ENCODE measurements at places on chromosomes 13 and 19.
A peak's percentile ranks its signal among the peaks of the same experiment; 100 is the strongest.

DNA sequence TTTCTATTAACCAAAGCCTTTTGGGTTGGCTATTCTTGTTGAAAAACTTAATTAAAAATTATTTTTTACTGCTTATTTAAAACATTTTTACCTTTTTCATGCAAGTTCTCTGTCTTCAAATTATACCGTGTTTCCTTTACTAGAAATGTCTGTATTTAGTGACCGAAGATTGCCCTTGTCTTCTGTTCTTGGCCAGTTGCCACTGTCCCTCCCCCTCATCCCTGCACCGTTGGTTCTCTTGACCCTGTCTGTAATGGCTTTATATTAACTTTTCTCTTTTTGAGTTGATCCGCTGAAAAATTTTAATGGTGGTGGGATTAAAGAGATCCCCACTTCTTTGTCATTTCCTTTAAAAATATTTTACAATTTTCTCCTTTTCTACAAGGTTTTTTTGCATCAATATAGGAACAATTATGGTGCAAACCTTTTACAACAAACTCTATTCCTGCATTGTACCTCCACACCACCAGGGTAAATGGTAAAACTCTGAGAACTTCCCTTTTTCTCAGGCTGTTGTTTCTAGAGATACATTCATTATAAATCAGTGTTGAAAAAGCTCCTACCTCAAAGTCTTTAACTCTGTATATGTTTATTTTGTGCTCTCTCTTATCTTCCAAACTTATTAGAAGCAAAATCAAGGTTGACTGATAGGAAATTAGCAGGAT, 12.9 kb upstream of the RNF113B start:
- DNase-seq = no peak

GRCh38 chr19:38285567-38285966, 18.5 kb upstream of the C19orf33 start:
- DNase-seq = no peak

GRCh38 chr13:79917628-79918027, 423.3 kb downstream of the SPRY2 start:
- no peak for DNase-seq

DNA sequence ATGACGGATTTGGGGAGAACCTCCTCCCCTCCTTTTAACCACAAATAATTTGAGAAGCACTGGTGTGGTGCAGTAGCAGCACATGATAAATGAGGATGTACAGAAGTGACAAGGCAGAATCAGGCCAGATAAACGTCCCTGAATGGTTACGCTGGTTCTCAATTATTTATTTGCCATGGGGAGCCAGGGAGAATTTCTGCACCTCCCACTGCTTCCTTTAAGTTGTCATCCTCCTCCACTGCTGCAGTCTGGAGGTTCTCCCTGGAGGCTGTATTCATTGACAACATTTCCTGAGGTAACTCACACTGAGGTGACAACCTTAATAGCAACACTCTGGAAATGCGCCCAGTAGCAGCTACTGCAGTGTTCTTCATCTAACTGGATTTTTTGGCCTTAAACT, 308.9 kb upstream of the SLITRK1 start:
- no peak for DNase-seq

DNA sequence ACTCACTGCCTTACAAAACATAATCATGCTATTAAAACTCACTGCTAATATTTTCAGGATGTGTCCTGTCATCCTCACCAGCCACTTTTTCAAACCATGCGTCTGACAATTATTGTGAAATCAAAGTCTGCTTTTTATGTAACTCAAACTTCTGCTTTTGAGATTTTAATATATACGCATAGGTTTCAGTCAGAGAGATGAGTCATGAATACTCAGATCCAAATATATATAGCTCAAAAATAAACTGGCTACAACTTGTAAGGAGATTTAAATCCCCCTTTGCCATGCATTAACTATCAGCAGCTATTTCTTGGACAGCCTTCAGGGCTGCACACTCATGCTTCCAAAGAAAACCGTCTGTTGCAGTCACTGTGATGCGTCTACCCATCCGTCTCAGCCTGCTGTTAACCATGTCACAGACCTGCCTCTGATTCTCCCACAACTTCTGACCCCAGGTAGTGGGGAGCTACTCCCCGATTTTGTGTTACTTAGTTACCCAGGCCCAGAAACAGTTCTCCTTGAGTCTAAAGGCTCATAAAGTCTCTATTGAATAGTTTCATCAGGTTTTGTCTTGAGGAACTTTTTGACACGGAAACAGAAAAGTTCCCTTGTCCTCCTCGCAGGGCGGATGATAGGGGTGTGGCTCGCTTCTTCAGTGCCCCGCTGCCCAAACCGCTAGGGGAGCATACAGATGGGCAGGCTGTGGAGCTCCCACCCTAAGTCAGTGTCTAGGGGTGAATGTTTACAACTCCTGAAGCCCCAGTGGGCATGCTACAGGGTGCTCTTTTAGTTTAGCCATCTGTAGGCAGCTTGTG, 33.8 kb upstream of the SGCG start:
- no peak for DNase-seq

DNA sequence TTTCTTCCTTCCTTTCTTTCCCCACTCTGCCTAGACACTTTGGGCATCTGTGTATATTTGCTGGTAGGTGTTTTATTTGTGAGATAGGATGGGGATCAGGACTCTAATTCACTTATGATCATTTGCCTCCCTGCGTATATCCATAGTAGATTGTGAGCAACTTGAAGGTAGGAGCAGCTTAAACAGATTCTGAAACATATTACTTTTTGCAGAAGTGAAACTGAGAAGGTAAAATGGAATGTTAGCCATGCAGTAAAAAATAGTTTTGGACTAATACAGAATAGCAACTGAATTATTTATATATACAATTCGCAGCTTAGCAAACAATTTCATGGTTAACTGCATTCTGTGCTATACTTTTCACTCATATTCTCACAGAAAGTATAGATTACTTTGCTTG, 38.7 kb downstream of the RNF6 start:
- DNase-seq = no peak

DNA sequence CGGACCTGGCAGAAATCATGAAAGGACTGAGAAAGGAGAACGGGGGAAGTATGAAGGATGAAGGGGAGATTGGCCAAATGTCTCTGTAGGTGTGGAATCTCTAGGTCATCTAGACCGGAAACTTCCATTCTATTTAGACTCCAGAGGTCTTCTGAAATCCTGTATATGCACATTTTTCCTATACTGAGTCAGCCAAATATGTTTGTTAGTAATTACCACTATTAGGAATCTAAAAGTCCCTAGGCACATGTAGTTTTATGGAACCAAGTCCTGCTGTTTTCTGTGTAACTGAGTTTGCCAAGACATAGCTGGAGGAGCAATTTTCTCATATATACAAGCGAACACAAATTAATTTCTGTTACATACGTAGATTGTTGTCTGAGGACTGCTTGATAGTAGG, 498.1 kb downstream of the GPC5 start:
- DNase-seq = no peak

DNA sequence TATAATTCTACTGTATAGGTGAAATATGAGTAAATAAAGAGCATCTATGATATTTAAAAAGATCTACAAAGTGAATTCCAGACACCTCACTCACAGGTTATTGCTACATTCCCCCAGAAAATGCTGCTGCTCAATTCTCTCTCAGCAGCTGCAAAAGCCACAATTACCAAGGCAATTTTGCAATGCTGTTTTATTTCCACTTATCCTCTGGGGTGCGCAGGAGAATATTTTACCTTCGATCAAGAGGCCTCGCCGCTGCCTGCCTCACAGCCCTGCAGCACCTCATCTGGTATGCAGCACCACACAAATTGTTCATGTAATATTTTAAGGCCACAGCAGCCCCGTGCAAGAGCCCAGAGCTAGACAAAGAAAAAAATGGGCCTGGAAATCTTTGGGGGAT, 333.2 kb downstream of the DNAJC15 start:
- DNase-seq = no peak

DNA sequence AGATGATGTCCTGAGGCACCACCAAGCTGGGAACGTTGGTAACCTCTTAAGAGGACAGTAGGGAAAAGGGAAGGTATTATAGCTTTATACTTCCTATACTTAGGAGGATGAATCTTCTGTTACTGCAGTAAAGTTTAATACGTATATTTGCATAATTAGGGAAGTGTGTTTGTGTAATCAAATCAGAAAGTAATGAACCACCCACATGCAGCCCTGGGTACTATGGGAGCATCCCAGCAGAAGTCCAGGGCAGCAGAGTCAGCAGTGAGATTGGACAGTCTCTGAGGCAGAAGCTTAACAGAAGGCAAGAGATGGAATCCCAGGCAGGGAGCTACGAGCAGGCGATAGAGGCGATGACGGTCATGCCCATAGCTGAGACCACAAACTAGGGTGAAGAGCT, 12.5 kb downstream of the SAFB start:
- peak; percentile 12 for DNase-seq

DNA sequence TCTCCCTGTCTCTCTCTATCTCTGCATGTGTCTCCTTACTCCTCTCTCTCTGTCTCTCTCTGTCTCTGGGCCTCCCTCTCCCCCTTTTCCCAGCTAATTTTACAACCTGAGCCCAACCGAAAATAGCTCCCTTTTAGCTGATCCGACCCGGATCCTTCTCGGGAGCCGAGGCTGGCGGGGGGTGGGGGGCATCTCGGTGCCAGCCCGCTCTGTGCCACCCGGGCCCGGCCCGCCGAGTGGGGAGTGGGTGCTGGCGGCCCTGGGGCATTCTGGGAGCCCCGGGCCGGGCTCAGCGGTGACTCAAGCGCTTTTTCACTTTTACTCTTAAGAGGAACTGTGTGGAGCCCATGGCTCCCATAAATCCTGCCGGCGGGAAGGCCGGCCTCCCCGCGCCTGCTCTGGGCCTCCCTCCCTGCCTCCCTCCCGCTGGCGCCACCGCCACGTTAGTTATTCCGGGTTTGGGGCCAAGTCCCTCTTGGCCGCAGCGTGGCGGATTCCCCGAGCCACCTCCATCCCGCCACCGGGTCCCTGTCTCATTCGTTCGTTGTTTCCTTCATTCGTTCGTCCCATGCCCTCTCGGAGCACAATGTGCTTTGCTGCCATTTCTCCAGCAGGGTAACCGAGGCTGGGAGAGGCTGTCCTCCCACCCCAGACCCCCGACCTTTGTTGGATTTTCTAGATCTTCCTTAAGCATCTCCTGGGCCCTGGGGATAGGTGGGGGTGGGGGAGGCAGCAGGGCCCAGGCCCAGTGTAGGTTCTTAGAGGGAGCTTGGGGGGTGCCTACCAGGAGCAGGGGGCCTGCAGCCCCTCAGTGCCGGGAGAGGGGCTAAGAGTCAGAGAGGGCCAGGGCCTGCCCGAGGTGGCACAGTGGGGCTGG, 3.2 kb downstream of the NFIC start:
- DNase-seq = peak; percentile 72

GRCh38 chr13:108220041-108220440, 1.8 kb downstream of the ABHD13 start:
- no peak for DNase-seq

GRCh38 chr19:39133431-39134270, 8.1 kb downstream of the PAK4 start:
- DNase-seq = no peak

DNA sequence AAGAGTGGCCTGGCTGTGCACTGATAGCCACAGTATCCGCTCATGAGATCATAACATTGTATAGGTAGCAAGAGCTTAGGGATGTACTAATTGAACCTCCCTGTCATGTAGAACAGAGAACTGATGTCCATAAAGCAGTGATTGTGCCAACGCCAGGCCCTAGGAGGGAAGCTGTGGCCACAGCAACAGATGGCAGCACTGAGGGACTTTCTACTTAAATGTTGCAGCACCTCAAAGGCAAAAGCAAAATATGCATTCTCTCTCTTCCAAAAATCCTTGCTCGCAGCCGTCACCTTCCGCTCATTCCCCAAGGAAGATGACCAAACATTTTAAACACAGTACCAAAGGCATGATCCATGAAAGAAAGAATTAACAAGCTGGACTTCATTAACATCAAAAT, 32.3 kb downstream of the COL4A1 start:
- DNase-seq = no peak

GRCh38 chr19:49875857-49876421, 1.2 kb downstream of the AKT1S1 start:
- peak; percentile 76 for DNase-seq

- no peak for DNase-seq
These were observed 20.1 kb upstream of the IGSF23 start for GRCh38 chr19:44593294-44593693.

DNA sequence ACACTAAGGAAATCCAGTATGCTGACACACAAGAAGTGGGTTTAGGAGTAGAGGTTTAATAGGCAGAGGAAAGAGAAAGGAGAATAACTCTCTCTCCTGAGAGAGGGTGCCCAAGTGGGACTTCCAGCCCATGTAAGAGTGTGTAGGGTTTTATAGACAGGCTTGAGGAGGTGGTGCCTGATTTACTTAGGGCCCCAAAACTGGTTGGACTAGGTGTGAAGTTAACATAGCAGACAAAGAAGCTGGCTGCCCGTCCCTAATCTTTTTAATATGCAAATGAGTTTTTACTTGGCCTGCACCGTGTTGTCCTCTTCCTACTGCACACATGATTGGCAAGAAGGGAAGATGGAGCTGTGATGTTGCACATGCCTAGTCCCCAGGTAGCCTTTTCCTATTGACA, 752.5 kb upstream of the SLITRK5 start:
- DNase-seq = no peak

DNA sequence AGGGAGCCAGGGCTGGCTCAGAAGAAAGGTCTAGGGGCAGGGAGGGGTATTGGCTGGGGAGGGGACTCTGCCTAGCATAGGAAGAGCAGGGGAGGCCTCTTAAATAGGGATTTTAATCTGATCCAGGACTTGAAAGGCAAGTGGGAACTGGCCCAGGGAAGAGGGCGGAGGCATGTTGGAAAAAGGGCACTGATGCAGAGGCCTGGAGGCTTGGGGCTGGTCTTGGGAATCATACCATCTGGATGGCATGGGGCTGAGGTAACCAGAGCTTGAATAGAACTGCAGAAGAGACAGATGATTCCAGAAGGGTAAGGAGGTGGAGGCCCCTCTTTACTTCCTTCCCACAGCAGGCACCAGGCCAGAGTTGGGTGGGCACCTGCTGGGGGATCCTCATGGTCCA, 29.1 kb downstream of the CERS4 start:
- no peak for DNase-seq

DNA sequence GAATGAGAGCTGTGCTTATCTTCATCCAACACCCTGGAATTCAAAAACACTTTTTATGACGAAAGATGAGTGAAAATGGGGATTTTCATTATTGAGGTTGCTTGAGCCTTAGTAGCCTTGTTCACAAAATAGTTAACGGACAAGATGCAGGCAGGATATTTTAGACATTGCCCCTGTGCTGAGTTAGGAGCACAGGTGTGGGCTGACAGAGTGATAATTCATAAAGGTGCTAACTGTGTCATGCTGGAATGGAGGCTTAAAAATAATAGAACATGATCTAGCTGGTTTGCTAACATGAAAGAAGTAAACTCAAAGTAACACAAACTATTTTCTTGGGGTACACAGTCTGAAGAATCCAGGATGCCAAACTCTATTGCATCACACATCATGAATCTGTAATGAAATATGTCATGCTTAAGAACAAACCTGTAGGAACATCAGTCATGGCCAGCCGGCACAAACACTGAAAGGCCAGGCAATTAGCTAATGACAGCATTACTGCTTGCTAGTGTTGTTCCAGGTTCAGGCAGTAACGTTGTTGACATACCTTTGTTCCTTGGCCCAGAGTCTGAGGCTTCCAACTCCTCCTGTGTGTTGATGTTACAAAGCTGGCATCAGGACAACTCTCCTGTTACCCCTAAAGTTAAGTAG, 55.3 kb downstream of the FRY start:
- DNase-seq = no peak
